ENCODE measurements at places on chromosomes 12 and 14. TPM values are rescaled to one million over a fixed set of nuclear protein-coding genes. Genes with fewer than 3 reads are reported as not detected.

- DNase-seq, result no peak
Observed at GRCh38 chr14:99174081-99174769, 97.8 kb downstream of the BCL11B start.

- no peak for DNase-seq
Observed at GRCh38 chr14:60363687-60364086, 114.7 kb downstream of the PPM1A start.

- no peak for DNase-seq
Observed at GRCh38 chr14:76677534-76678145, 83.6 kb upstream of the VASH1 start.

The TFCP2 gene
- 21.7 TPM for total RNA-seq

DNA sequence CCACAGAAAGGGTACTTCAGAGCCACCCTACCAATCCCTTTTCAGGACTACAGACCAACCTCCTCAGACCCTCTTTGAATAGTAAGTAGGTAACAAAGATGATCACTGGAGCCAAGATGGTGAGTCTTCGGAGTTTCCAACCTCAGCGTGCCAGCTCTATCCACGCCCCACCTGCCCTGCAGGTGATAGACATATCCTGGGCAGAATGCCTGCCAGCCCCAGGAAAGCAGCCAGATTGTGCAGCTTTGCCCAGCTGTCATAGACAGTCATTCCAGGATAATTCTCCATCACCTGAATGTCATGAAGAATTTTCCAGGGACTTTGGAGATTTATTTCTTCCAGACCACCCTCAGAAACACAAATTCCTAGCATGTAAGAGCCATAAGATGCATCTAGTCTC, 434.4 kb downstream of the RGS6 start:
- DNase-seq, result no peak

DNA sequence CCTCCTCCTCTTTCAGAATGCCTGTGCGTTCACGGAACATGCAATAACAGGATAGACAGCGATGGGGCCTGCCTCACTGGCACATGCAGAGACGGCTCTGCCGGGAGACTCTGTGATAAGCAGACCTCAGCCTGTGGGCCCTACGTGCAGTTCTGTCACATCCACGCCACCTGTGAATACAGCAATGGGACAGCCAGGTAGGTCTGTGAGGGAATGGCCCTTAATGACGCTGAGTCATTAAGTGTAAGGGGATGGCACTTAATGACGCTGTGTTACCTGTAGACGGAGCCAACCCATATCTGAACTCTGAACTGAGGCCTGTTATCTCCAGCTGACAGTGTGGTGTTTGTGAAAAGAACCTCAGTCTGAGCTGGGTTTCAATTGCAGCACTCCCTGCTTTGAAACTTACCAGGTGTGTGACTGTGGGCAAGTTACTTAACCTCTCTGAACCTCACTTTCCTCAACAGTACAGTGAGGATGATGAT, 86.9 kb downstream of the STAB2 start:
- no peak for DNase-seq

DNA sequence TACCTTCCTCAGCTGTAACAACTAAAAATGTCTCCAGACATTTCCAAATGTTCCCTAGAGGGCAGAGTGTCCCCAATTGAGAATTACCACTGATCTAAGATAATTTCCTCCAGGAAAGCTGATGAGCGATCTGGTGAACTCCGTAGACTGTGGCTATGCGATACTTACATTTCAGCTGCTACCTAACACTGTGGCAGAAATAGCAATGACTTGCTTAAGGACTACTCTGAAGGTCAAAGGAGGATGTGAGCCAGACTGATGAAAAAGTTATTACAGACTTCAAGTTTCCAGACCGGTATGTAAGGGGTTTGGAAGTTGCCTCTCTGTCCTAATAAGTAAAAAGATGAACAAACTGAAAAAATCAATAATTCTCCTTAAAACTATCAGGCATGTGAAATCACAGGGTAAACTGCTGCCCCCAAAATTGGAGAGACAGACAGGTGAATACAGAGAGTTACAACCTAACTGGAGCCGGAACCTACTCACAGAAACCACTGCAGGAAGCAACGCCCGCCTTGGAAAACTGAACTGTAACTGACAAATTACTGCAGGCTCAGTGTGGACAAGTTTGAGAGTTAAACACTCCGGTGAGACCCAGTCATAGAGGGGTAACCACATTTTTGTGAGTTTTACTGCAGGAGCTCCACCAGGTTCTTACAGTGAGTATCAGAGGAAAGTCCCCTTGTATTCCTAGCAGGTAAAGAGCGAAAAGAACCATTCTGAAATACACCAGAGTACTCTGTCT, 60.0 kb upstream of the PARP11 start:
- no peak for DNase-seq

The RILPL2 gene
- 0.10 TPM for total RNA-seq

- no peak for DNase-seq
Observed at GRCh38 chr12:27821259-27821973, 41.4 kb upstream of the MANSC4 start.

GRCh38 chr12:89949457-89950195, 241.0 kb upstream of the ATP2B1 start:
- DNase-seq, result no peak

DNA sequence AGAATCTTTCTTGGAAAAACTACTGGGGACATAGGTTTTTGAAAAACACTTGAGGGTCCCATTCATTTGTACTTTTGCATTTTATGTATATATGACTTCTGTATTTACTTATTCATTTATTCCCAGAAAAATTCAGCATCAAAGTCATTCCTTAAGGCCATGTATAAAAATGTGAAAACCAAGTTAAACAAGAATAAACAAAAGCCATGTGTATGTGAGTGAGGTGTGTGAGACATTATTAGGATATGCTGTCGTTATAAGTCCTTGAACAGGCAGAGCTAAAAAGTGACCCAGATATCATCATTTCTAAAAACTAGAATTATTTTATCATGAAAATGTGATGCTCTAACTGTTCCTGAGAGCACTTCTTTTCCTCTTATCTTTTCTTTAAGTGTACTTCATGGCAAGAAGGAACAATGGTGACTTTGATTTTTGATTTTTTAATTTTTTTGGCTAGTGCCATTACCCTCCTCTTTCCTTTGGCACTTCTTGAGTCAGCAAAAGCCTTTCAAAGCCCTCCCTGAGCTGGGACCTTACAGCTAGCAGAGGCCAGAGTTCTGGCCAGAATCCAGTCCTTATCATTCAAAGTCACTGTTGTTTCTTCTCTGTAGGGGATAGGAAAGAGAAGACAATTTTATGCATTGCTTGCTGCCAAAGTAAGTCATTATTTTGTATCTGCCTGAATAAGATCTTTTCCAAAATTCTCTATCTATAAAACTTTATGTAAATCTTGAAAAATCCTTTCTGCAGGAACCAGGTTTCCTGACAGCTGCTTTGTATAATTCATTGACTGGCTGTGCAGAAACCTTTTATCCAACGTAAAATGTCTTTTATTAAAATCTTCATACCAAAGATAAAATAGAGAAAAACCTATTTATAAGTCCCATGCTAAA, 419.7 kb upstream of the PRICKLE1 start:
- no peak for DNase-seq

The PLA2G1B gene
- not detected for total RNA-seq

The CFAP54 gene
- total RNA-seq, result 0.15 TPM

The CD27 gene
- not detected for total RNA-seq

DNA sequence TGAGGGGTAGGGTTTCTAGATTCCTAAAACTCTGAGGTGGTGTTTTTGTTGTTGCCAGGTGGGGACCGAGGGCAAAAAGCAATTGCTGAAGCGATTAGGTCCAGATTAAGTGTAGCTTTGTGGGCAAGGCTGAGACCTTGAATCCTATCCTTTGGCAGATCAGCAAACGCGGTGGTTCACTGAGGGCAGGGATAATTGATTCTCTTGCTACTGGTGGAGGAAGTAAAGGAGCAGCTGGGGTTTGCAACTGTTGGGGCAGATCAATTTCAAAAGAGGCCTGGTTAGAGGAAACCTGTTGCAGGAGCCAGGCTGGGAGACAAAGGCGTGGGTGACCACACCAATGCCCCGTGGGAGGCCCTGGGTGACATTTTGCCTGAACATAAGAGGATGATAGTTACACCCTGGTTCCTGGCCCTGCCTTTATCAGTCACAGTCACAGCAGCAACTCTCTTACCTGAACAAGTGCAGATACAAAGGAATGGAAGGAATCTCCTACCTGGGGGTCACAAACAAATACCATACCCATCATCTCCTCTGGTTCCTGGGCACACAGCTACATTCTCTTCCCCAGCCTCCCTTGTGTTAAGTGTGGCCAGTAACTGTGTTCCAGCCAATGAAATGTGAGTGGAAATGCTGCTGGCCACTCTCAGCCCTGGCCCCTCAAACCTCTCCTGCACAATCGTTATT, 43.3 kb upstream of the RASSF3 start:
- peak; percentile 19 for DNase-seq

The KRT80 gene
- total RNA-seq, result not detected

GRCh38 chr14:74511966-74512830, 18.6 kb downstream of the ISCA2 start:
- no peak for DNase-seq

The HELB gene
- total RNA-seq, result 8.9 TPM

- DNase-seq, result no peak
Observed at GRCh38 chr14:69171569-69171968, 18.6 kb upstream of the DCAF5 start.

DNA sequence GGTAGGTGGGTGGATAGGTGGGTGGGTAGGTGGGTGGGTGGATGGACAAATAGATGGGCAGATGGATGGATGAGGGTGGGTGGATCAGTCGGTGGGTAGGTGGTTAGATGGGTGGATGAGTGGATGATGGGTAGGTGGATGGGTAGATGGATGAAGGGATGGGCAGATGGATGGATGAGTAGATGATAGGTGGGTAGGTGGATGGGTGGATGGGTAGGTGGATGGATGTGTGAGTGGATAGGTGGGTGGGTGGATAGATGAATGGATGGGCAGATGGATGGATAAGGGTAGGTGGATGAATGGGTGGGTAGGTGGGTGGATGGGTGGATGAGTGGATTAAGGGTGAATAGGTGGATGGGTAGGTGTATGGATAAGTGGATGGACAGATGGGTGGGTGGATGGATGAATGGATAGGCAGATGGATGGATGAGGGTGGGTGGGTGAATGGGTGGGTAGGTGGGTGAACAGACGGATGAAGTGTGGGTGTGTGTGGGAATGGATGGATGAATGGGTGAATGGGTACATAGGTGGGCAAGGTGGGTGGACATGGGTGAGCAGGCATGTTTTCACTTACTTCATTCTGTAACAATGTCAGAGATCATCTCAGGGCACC, 3.3 kb upstream of the INF2 start:
- no peak for DNase-seq

The ANP32D gene
- total RNA-seq, result not detected

The RNASE4 gene
- total RNA-seq, result 1.7 TPM

- DNase-seq, result no peak
Observed at GRCh38 chr12:108449478-108449877, 65.6 kb upstream of the FICD start.

DNA sequence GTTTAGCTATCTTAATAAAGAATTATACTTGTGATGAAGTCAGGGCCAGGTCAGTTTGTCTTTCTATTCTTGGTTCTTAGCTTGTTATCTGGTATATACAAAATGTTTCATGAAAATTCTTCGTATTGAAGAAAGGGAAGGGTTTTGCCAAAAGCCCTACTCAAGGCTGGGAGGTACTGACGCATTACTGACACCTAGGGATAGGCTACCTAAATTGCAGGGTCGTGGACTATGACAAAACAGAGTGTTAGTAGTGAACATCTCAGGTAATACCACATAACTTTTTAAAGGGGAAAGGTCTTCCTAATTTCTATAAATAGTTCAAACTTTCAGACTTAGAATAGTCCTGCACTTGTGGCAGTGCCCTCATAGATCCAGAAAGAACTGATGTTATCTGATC, 246.3 kb downstream of the RGS6 start:
- DNase-seq, result no peak

DNA sequence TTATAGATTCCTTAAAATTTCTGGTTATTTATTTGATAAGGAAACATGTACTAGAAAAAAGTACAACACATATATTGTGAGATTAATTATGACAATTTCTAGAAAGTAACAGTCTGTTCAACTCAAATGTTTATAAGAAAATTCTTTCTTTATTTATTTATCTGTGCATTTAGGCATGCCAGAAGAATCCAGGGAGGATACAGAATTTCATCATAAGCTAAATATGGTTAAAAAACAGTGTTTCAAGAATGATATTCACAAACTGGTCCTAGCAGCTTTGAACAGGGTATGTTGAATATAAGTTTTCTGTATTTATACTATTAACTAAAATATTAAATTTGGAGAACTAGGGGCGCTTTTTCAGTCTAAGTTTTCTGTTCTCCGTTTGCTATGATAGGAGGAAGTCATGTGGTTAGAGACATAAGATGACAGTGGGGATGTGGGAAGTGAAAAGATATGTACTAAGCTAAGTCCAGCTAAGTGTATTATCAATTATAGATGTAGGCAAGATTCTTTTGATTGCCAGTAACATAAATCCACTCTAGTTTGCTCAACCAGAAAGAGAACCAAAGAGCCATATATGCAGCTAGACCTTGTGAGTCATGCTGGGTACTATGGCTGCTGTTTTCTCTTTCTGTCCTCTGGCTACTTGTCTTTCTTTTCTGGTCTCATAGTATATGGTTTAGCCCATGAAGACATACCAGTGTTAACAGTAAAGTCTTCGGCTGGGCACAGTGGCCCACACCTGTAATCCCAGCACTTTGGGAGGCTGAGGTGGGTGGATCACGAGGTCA, 39.0 kb downstream of the LRRK2 start:
- no peak for DNase-seq

- DNase-seq, result no peak
Observed at GRCh38 chr12:27822076-27822712, 42.2 kb upstream of the MANSC4 start.

The TOMM20L gene
- not detected for total RNA-seq

- DNase-seq, result peak; percentile 32
Observed at GRCh38 chr14:82067221-82067875, 533.7 kb upstream of the SEL1L start.

All from glutamatergic neuron (in vitro differentiated cells).